ENCODE measurements at places on chromosomes 13 and 19.

- DNase-seq: peak; percentile 98
These were observed 483 bp downstream of the HNRNPL start for GRCh38 chr19:38849147-38849859.

DNA sequence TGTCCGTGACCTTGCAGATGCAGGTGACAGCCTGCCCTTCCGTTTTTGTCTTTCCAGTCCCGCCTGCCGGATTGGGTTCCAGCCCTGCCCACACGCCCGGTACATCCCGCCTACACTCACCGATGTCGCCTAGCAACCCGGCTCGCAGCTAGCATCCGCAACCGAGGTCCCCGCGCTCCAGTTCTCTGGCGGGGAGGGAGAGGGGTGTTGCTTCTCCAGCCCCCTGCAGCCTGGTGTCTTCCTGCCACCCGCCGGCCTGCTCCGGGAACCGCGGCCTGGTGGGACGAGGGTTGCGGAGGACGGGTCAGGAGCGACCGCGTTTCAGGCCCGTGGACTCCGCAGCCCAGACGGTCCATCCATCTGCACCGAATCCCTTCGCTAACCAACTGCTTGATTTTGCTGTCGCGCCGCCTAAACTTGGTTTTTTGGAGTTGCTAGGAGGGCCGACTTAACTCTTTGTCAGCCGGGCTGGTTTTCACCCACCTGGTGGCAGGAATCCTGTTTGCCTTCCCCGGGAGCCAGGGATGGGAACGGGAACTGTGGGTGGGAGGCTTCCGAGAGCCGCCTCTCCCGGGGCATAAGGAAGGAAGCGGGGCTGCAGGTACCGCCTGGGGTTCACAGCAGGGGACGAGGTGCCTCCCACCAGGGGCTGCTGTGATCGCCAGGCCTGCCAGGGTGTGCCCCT lies 15.4 kb upstream of the MATK start:
- no peak for DNase-seq

DNA sequence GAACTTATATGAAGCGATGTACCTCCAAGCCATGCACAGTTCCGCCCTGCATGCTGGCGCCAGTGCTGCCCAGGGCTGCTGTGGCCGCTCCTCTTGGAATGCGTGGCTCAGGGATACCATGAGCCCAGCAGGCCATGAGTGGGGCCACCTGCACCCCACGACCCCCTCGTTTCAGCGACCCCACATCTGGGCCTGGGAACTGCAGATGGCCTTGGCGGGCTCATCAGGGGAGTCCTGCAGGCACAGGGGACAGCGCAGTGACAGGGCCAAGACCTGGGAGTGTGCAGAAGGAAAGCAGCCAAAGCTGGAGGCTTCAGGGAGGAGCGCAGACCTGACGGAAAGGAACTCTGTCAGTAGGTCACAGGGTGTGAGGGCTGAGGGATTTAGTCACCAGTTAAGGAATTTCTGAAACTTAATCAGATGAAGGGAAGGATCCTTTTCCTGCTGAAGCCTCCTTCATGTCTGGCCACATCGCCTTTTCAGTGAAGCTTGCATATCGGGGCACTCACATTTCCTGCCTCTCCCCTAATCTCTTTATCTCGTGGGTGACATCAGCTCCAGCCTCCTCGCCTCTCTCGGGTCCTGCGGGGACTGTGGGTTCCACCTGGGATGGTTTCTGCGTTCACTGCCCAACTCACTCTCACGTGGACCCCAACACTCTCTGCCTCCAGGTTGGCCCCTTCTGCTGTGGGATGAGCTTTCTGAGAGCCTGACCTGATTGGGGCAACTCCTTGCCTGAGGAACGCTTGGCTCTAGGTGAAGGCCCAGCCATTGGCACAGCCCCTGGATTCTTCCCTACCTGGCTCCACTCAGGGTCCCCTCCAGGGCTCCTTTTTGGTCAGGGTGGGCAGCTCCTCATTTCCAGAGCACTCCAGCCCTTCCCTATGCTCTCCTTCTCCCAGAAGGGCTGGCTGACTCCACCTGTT lies 123.5 kb downstream of the CRYL1 start:
- no peak for DNase-seq

DNA sequence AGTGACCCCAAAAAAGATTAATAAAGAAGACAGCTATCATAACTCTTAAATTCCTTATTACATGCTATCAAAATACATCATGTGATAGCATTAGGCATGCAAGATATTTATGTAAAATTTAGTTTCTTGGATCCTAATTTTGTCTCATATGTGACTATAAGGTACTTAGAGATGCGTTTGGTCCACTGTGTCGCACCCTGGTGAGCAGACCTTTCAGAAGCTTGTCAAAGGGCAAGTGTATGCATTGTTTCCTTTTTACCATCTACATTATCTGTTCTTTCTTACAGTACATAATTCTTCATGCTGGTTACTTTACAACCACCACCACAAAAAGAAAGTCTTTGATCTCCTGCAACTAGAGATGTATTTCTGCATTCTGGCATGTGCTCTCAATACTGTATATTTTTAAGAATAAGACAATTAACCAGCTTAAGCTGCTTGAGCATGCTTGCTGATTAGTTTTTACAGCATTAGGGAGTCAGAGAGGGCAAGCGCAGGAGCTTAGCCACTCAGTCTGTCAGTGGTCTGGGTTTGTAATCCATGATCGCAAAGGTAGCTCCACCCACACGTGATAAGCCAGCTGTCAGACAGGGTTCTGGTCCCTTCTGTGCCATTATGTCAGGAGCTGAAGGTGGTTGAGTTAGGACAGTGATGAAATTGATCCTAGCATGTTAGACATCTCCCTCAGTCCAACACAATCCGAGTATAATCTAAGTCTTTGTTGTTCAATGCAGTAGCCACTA lies 500.9 kb downstream of the MYO16 start:
- no peak for DNase-seq

DNA sequence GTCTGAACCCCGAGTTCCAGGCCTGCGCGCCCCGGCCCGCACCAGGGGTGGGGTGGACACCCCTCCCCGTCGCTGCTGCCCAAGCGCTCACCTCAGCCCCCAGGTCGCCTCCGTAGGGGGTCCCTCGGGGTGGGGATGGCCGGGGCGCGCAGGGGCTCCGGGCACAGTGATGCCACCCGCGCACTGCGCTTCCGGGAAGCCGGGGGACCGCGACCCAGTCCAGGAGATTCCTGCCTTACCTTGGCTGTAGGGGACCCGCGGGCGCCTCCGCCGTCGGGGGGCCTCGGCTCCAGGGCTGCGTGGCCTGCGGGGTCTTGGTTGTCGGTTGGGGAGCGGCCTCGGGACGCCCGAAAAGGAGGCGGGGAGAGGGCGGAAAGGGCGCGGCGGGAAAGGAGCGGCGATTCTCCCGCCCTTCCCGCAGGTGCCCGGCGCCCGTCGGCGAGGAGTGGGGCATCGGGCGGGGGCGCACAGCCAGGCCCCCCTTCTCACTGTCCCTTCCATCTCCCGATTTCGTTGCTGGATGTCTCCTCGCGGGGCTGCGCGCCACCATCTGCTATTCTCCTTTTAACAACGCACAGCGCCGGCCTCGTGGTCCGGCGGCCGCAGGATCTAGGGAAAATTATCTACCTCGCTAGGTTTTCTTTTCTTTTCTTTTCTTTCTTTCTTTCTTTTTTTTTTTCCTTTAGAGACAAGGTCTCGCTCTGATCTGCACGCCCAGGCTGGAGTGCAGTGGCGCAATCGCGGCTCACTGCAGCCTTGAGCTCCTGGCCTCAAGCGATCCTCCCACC lies at the start of gene KEAP1:
TSS of gene KEAP1 (minus strand) at position 355 of the 788 bp plus-strand sequence. CDS start 3,323 bp downstream, outside the sequence.
- no peak for DNase-seq

- no peak for DNase-seq
These were observed 115.0 kb downstream of the COG6 start for GRCh38 chr13:39770221-39771090.

GRCh38 chr19:1069009-1069779 lies 2.2 kb downstream of the ARHGAP45 start:
- peak; percentile 41 for DNase-seq

- DNase-seq: no peak
These were observed 6.3 kb downstream of the DPP9 start for GRCh38 chr19:4717191-4717965.

GRCh38 chr13:23859904-23860303 lies 29.3 kb downstream of the MIPEP start:
- DNase-seq: no peak

DNA sequence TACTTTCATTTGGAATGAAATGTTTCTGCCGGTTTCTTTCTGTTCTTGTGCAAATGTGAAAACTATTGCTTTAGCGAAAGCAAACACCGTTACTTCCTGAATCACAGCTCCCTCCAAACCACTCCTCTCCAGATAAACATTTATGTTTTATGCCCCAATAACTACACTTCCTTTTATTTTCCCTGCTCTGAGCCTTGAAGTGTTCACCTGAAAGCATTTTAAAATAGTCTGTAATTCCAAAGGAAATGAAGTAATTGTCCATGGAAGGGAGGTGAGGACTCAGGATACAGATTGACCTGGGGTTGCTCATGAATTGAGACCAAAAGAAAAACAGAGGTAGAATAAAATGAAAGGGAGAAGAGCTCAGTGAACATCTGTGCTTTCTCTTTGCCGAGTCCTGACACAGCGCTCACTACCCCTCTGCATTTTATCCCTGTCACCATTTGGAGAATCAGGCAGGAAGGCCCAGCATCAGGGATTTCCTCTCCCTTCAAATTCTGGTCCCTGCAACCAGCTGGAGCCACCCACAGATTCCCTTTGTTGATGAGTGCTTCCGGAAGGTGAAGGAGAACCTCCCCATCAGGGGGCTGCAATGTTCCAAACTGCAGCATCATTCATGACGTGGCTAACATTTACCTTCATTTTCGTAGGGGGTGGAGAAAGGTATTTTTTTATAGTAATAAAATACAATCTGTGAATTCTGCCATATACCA lies 171.9 kb downstream of the ITGBL1 start:
- peak; percentile 15 for DNase-seq

- no peak for DNase-seq
These were observed 20.1 kb downstream of the RASA3 start for GRCh38 chr13:114112231-114112825.

GRCh38 chr19:54255105-54255775 lies 1.8 kb downstream of the LILRB5 start:
- no peak for DNase-seq

DNA sequence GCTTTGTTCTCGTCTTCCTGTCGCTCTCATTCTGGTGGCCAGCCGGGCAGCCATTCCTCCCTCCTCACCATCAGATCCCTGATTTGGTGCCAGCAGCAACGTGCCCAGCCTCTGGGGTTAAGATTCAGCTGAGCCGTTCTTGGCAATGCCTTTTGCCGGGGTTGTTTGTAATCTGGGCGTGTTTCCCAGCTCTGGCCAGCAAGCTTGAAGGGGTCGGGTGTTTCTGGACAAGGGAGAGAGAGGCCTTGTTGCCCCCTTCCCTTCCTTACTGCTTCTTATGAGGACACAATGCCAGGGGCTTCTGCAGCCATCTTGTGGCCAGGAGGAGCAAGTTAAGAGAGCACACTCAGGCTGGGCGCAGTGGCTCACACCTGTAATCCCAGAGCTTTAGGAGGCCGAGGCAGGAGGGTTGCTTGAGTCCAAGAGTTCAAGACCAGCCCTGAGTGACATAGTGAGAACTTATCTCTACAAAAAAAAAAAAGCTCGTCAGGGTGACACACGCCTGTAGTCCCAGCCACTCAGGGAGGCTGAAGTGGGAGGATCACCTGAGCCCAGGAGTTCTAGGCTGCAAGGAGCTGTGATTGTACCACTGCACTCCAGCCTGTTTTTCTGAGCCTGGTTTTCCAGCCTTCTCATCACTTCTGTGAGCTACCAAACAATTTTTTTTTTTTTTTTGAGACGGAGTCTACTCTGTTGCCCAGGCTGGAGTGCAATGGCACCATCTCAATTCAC lies 10.7 kb upstream of the CRTC1 start:
- DNase-seq: no peak

DNA sequence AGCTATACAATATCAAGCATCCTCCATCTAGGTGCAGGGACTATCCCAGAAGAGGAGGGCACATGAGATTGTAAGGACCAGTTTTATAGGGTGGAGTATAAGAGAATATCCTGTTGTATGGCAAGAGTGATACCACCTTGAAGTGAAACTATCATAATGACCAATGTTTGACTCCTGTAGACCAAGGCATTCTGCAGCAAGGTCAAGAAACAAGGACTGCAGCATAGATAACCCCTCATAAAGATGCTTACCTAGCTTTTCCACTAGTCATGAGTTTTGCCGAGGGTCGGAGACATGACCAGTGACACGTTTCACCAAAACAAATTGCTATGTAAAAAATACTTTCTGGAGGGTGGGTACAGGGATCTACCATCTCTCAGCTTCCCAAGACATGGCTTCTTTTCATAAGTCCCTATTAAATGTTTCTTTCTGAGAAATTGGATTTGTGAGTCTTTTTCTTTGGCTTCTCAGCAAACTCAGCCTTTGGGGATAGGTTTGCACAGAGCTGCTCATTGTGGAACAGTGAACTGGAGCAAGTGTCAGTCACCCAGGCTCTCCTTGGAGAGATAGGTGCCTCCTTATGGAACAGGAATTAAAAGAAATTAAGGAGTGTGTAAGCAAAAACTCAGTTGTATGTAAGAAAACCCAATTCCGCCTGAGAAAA lies 28.2 kb upstream of the CYSLTR2 start:
- no peak for DNase-seq

- DNase-seq: no peak
These were observed 363.2 kb downstream of the DACH1 start for GRCh38 chr13:71503781-71504180.

- DNase-seq: no peak
These were observed 390.4 kb downstream of the RFC3 start for GRCh38 chr13:34208336-34208735.

GRCh38 chr19:34596115-34596514 lies 80.8 kb downstream of the SCGB2B2 start:
- no peak for DNase-seq

- no peak for DNase-seq
These were observed 6.4 kb downstream of the CEACAM3 start for GRCh38 chr19:41802770-41803169.

GRCh38 chr19:51607920-51608562 lies 22.2 kb downstream of the SIGLEC5 start:
- DNase-seq: peak; percentile 72

GRCh38 chr13:100291624-100292023 lies 202.7 kb downstream of the PCCA start:
- DNase-seq: no peak

- DNase-seq: no peak
These were observed at the start of gene CRB3 for GRCh38 chr19:6464070-6464873. CRB3 (plus strand) TSS chr19:6464271; CDS start chr19:6464702, 431 bp downstream.

DNA sequence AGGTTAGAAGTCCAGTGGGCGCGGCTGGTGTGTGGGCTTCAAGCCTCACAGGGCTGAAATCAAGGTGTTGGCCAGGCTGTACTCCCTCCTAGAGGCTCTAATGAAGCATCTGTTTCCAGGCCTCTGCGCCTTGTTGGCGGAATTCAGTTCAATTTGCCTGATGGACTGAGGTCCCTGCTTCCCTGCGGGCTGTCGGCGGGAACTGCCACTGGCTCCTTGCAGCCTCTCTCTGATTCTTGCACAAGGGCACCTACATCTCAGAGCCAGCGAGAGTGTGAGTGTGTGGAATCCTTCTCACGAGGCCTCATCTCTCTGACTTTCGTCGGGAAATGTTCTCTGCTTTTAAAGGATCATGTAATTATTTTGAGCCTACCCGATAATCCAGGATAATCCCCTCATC lies 128.6 kb downstream of the DLEU7 start:
- no peak for DNase-seq

All from H4 (cell line).